Cardiac muscle cell (in vitro differentiated cells and primary cell): ENCODE measurements at places on chromosomes 2 and 18. TPM values are rescaled to one million over a fixed set of nuclear protein-coding genes. Genes with fewer than 3 reads are reported as not detected.

GRCh38 chr2:62284471-62284870 is 88.6 kb downstream of the B3GNT2 start:
- no peak overlapping the region for H3K27ac ChIP-seq
- no peaks in the 10 kb centered on the region for H3K36me3 ChIP-seq
- peaks cover 4% of the 10 kb centered on the region for H3K4me1 ChIP-seq
- no peak overlapping the region for H3K4me3 ChIP-seq

DNA sequence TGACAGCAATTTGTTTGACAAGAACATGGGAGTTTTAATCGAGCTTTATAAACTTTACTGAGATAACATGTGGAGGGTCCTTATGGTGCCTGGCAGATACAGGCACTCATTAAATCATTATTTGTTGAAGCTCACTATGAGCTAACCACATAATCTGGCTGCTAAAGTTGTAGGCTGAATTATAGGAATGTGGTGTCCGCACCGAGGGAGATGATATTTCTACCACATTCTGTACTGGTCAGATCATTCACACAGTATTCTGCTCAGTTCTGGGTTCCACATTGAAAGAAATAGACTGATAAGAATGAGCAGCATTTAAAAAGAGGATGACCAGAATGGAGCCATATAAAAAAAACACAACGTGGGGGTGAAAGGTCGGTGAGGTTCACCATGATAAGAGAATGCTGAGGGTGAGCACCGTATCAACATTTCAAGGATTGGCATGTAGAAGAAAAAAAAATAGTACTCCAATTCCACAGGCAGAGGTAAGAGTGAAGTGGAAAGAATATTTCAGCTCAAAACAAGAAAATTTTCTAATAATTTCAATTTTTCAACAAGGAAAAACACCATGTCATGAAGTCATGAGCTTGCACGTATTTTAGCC is 54.4 kb downstream of the TMEFF2 start:
- H3K27ac ChIP-seq = no peak overlapping the region
- H3K27me3 ChIP-seq = no peaks in the 10 kb centered on the region
- no peaks in the 10 kb centered on the region for H3K4me1 ChIP-seq
- no peaks in the 10 kb centered on the region for H3K36me3 ChIP-seq
- no peak for DNase-seq
- H3K4me3 ChIP-seq = no peak overlapping the region

- no peak overlapping the region for H3K27ac ChIP-seq
- H3K36me3 ChIP-seq = no peaks in the 10 kb centered on the region
- H3K27me3 ChIP-seq = no peaks in the 10 kb centered on the region
- no peak for DNase-seq
- H3K4me3 ChIP-seq = no peak overlapping the region
Observed at GRCh38 chr18:57113799-57114420, 33.0 kb upstream of the BOD1L2 start.

DNA sequence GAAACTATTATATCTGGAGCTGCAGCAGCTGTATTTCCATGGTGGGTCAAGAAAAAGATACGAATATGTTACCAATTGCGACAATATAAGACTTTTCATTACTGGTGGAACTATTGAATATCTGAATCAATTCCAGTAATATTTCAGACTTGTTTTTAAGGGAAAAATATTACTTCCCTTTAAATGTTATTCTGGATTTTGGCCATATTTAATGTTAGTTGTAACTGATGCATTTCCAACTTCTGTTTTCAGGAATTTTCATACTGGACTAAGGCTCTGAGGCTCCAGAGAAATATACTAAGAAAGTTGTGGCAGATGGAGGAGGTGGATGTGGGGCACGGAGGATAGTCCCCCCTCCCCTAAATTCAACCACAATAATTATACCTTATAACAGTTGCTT is 555.2 kb upstream of the SETBP1 start:
- no peak overlapping the region for H3K4me3 ChIP-seq
- H3K27me3 ChIP-seq = no peaks in the 10 kb centered on the region

GRCh38 chr2:44107974-44108373 is 60.7 kb upstream of the PPM1B start:
- no peaks in the 10 kb centered on the region for H3K36me3 ChIP-seq
- peak; percentile 22 for DNase-seq
- no peak overlapping the region for H3K27ac ChIP-seq
- H3K27me3 ChIP-seq = no peaks in the 10 kb centered on the region
- peaks cover 2% of the 10 kb centered on the region for H3K4me1 ChIP-seq

DNA sequence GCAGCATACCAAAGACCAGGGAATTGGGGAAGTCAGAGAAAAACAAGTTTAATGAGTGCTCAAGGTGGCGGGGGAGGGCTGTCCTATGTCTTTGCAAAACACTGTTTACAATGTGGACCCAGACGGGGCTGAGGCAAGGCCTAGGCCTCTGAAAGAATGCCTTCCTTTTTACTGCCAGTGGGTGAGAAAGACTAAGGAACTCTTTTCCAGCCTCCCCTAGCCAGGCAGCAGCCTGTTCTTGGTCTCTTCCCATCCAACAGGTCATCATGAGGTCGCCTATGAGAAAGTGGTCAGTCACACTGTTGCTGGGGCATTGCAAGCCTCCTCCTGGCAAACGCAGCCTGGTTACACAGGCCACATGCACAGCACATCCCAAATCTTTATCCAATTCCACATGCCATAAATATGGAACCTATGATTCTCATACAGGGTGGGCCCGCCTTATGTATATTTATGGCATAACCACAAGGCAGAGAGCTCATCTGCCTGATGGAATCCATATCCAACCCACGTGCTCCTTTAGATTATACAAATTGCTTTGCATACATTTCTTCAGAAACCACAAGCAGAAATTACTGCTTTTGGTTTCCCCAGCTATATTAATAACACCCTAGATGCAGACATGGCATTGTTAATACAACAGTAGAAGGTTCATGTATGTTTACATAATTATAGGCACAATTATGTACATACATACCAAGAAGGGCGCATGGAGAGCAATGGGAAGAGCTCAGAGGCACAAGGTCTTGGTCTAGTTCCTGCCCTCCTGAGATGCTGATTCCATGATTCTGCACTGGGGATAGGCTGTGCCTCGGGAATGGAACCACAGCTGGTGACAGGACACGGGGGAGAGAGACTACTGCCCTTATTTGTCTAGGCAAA is 48.6 kb downstream of the NRP2 start:
- H3K4me1 ChIP-seq = peaks cover 8% of the 10 kb centered on the region
- DNase-seq = peak; percentile 72

- H3K27ac ChIP-seq = no peak overlapping the region
- peaks cover 11% of the 10 kb centered on the region for H3K36me3 ChIP-seq
- H3K4me3 ChIP-seq = no peak overlapping the region
- no peaks in the 10 kb centered on the region for H3K27me3 ChIP-seq
- DNase-seq = no peak
Observed at GRCh38 chr2:240590681-240591111, 4.2 kb downstream of the CAPN10 start.

The MLPH gene
- 0.11 and 0.27 TPM in 2 replicates for total RNA-seq

GRCh38 chr2:29596584-29596983 is 324.8 kb downstream of the ALK start:
- H3K36me3 ChIP-seq = no peaks in the 10 kb centered on the region
- H3K4me3 ChIP-seq = no peak overlapping the region
- peaks cover 23% of the 10 kb centered on the region for H3K4me1 ChIP-seq
- H3K27ac ChIP-seq = no peak overlapping the region

GRCh38 chr2:54658564-54659071 is 64.8 kb upstream of the EML6 start:
- H3K27ac ChIP-seq = no peak overlapping the region
- H3K4me1 ChIP-seq = no peaks in the 10 kb centered on the region
- no peak overlapping the region for H3K4me3 ChIP-seq
- no peak for DNase-seq

GRCh38 chr2:73832930-73833329 is 4.2 kb downstream of the STAMBP start:
- H3K4me1 ChIP-seq = peaks cover 10% of the 10 kb centered on the region
- no peaks in the 10 kb centered on the region for H3K27me3 ChIP-seq
- no peak overlapping the region for H3K4me3 ChIP-seq
- peak; percentile 6 for DNase-seq
- H3K36me3 ChIP-seq = peaks cover 13% of the 10 kb centered on the region
- no peak overlapping the region for H3K27ac ChIP-seq
